Caco-2 (cell line): ENCODE measurements at places on chromosomes 6 and 20. TPM values are rescaled to one million over a fixed set of nuclear protein-coding genes. Genes with fewer than 3 reads are reported as not detected.

BPIFB1 gene
- not detected in 2 replicates for total RNA-seq

ZNF133 gene
- 14.8 and 17.4 TPM in 2 replicates for total RNA-seq

LTV1 gene
- total RNA-seq, result 36.2 and 38.1 TPM in 2 replicates

VGLL2 gene
- not detected in 2 replicates for total RNA-seq

TRDN gene
- total RNA-seq, result not detected in 2 replicates

SLC22A16 gene
- not detected in 2 replicates for total RNA-seq

GNMT gene
- total RNA-seq, result not detected in 2 replicates

RAE1 gene
- 133 and 138 TPM in 2 replicates for total RNA-seq

CALHM5 gene
- 1.1 and 1.3 TPM in 2 replicates for total RNA-seq

CEP43 gene
- 36.3 and 37.0 TPM in 2 replicates for total RNA-seq

FUCA2 gene
- 102 and 119 TPM in 2 replicates for total RNA-seq

TSHZ2 gene
- 0.07 TPM in 2 replicates for total RNA-seq

NRSN1 gene
- total RNA-seq, result not detected in 2 replicates

SPAG4 gene
- 5.4 and 6.1 TPM in 2 replicates for total RNA-seq

CMTR1 gene
- 40.0 and 40.8 TPM in 2 replicates for total RNA-seq

SAMD5 gene
- 13.4 and 14.0 TPM in 2 replicates for total RNA-seq

OR2B6 gene
- total RNA-seq, result not detected in 2 replicates

PLN gene
- not detected in 2 replicates for total RNA-seq

DNAH8 gene
- not detected in 2 replicates for total RNA-seq

LGSN gene
- total RNA-seq, result 10.8 and 13.2 TPM in 2 replicates

CAP2 gene
- 8.5 and 8.9 TPM in 2 replicates for total RNA-seq

SIGLEC1 gene
- total RNA-seq, result not detected in 2 replicates

BEND6 gene
- not detected in 2 replicates for total RNA-seq

KHDC1L gene
- total RNA-seq, result not detected in 2 replicates

NMBR gene
- total RNA-seq, result not detected in 2 replicates

MBOAT1 gene
- total RNA-seq, result 6.8 and 7.3 TPM in 2 replicates

RNF182 gene
- total RNA-seq, result 0.39 and 1.1 TPM in 2 replicates

SOBP gene
- 0.14 TPM in 1 of 2 replicates, not detected in the other for total RNA-seq

APOM gene
- total RNA-seq, result 14.8 and 15.8 TPM in 2 replicates

FAM83C gene
- total RNA-seq, result 0.09 TPM in 1 of 2 replicates, not detected in the other

SSTR4 gene
- not detected in 2 replicates for total RNA-seq

PKIB gene
- 18.6 and 18.8 TPM in 2 replicates for total RNA-seq

SLC17A9 gene
- total RNA-seq, result 64.7 and 77.4 TPM in 2 replicates

TIAM2 gene
- 3.8 and 5.1 TPM in 2 replicates for total RNA-seq

NFATC2 gene
- total RNA-seq, result 20.8 and 22.4 TPM in 2 replicates

SLCO4A1 gene
- 18.7 and 23.6 TPM in 2 replicates for total RNA-seq

TMC2 gene
- not detected in 2 replicates for total RNA-seq

LPA gene
- not detected in 2 replicates for total RNA-seq

ARFGEF3 gene
- total RNA-seq, result 5.2 and 5.6 TPM in 2 replicates

DAAM2 gene
- not detected in 2 replicates for total RNA-seq

PRDM13 gene
- total RNA-seq, result 0.41 and 0.44 TPM in 2 replicates

DSP gene
- 191 and 193 TPM in 2 replicates for total RNA-seq

MLN gene
- total RNA-seq, result not detected in 2 replicates

GGT7 gene
- total RNA-seq, result 42.0 and 46.2 TPM in 2 replicates

CTAGE9 gene
- total RNA-seq, result not detected in 2 replicates

ADTRP gene
- 3.0 and 5.2 TPM in 2 replicates for total RNA-seq

SGK2 gene
- total RNA-seq, result 5.2 and 6.6 TPM in 2 replicates

SLC22A1 gene
- total RNA-seq, result 1.5 and 2.0 TPM in 2 replicates

METTL24 gene
- 0.28 TPM in 1 of 2 replicates, not detected in the other for total RNA-seq

BPIFB4 gene
- total RNA-seq, result not detected in 2 replicates

ZNF512B gene
- 40.0 and 47.9 TPM in 2 replicates for total RNA-seq

TP53INP2 gene
- 26.2 and 29.7 TPM in 2 replicates for total RNA-seq

BEND3 gene
- total RNA-seq, result 8.3 and 9.0 TPM in 2 replicates

OVOL2 gene
- total RNA-seq, result 8.8 and 11.5 TPM in 2 replicates

DACT2 gene
- total RNA-seq, result 18.6 and 21.1 TPM in 2 replicates

PCNA gene
- total RNA-seq, result 233 and 258 TPM in 2 replicates

TRIM31 gene
- 0.70 and 0.74 TPM in 2 replicates for total RNA-seq
